ENCODE measurements at places on chromosomes 4 and X.
A peak's percentile ranks its signal among the peaks of the same experiment; 100 is the strongest.

- no peak for DNase-seq
Measured at GRCh38 chr4:55385201-55385649, 10.5 kb upstream of the TMEM165 start.

DNA sequence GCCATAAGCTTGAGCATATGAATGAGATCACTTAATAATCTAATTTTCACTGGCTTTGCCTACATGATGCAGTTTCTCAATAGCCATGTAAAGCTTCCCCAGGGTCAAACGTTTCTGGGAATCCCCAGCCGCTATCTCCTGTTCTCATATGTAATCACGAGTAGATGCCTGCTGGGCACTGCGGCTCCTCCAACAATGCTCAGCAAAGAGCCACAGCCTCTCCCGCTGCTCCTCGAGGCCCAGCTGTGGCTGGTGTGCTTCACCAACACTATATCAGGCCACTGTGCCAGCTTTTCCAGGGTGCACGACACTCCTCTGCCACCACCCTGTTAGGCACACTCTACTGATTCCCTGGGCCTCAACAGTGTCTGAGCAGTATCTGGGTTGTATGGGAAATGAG, 78.3 kb upstream of the RASGEF1B start:
- no peak for DNase-seq

DNA sequence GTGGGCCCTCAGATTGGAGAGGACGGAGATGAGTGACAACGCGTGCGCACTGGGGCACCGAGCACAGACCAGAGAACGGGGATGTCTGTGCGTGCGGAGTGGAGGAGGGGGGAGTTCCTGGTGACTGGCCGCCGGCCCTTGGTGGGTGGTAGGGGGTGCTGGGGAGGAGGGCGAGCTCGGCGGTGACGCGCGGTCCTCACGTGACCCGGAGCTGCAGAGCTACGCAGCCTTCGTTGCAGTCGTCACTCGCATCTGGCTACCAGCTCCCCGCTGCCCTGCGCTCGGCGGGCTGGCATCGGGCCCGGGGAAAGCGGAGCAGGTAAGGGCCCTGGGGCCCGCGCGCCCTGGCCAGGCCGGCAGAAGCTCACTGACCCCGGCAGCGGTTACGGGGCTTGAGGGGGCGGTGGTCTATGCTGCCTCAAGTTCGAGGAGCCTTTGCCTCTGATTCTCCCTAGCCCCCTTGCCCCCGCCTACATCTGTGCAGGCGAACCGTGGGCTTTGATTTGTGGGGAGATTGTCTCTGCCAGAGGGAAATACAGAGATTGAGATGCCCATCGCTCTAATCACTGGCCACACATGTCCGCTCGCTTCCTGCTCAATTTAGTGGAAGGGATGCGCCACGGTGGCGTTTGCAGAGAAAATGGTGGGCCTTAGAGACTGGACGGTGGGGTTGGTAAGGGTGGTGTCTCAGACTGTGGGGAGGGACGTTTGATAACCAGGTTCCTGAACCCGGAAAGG, at the start of gene ARMCX4:
Gene ARMCX4, plus strand, starts transcription at position 245 of the 738 bp plus-strand sequence. CDS start 3,134 bp downstream, outside the sequence.
- peak; percentile 8 for DNase-seq

- DNase-seq = no peak
Measured at GRCh38 chr4:124631760-124632159, 80.8 kb downstream of the ANKRD50 start.

GRCh38 chr4:10684631-10685030, at the start of gene CLNK:
TSS of gene CLNK (minus strand) at chr4:10684768. CDS start at chr4:10667869, 16,899 bp downstream.
- no peak for DNase-seq
